ENCODE measurements at places on chromosomes 13 and 19.

DNA sequence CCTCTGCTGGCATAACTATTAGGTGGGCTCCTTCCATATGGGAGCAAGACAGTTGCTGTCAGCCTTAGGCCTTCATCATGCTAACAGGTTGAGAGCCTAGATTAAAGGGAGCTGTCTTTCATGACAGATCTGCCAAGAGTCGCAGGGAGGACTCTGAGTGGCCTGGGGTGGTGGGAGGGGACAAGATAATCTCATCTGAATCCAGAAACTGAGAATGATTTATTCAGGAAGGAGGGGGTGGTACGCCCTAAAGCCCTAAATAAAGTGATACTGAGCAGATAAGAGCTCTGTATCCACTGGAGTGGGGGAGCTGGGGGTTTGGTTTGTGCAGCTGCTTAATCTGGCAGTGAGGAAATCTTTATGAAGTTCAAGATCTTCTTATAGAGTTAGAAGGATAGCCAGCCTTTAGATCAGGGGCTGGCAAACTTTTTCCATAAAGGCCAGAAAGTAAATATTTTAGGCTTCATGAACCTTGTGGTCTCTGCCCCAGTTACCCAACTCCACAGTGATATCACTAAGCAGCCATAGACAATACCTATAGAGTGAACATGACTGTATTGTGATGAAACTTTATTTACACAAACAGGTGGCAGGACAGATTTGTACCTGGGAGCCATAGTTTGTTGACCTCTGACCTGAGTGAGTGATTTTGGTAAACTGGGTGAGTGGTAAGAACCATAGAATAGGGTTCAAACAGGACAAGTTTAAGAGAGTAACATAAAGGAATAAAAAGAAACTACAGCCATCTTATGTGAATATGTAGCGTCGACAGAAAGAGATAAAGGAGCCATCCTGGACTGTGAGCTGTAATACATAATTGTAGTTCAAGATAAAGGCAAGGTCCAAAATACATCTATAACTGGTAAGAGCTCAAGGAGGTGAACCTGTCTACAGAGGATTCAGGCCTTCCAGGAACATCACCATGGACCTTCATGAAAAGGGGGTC, 9.8 kb upstream of the STK24 start:
- DNase-seq, result no peak

GRCh38 chr13:89066868-89067466, 1395.8 kb downstream of the SLITRK5 start:
- no peak for DNase-seq

DNA sequence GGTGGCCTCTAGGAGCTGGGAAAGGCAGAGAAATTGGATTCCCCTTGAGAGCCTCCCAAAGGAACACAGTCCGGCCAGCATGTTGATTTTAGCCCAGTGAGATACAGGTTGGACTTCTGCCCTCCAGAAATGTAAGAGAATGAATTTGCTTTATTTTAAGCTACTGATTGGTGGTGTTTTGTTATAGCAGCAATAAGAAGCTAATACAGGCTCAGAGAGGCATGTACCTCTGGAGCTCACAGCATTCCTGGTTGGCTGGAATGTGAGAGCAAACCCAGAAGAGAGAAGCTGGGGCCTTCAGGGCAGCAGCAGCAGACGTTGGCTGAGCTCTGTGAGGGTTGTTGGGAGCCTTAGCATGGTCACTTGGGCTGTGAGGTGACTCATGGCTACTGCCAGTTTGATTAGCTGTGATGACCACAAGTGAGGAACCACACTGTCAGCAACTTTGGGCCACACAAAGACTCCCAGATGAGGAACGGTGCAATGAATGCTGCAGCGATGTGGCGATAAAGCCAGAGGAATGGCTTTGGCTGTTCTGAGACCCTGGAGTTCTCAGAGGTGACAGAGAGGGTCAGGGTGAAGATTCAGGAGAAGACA, 80.1 kb downstream of the CYSLTR2 start:
- no peak for DNase-seq

DNA sequence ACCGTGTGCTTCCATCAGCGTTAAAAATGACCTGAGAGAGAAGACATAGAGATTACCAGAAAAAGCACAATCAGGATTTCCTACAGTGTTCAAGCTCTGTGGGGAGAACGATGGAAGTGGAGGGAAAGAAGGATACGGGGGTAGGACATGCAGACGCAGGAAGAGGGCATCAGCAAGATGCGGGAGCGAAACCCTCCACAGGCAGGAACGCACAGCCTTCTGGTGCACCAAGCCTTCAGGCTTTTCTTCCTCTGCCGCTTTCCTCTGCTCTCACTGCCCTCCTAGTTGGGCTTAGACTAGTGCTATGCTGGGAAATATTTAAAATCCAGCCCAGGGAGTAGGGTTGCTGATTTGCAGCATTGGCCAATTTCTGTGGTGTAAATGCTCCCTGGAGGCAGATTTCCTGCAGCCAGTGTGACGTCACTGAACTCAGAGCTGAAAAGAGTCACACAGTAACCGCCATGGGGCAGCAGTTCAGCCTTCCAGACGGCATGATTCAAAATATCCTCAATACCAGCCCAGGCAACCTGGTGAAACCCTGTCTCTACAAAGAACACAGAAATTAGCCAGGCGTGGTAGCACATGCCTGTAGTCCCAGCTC, 205.1 kb upstream of the SOX1 start:
- DNase-seq, result no peak

DNA sequence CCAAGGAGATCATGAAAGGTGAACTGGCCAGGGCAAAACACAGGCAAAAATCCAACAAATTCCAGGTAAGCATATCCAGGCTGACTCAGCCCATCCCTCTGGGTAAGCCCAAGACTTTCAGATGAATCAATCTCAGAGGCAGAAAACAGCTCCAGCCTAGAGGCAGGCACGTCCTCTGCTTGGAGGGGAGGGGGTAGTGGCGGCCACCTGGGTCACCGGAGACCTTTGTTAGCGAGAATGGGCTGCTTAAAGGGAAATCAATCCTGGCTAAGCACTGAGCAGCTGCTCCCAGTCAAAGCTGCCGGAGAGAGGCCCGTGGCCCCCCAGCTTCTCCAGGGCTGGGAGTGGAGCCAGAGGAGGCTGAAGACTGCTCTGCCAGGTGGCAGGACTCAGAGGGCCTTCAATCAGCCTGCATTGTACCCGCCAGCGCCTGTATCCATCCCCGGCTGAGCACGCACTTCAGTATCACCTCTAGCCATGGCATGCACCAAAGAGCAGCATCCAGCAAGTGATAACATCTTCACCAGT, 48.2 kb downstream of the PIN1 start:
- DNase-seq, result no peak

GRCh38 chr13:106311004-106311403, 224.5 kb downstream of the EFNB2 start:
- DNase-seq, result no peak

GRCh38 chr13:41465898-41466320, 8.6 kb downstream of the RGCC start:
- DNase-seq, result no peak

DNA sequence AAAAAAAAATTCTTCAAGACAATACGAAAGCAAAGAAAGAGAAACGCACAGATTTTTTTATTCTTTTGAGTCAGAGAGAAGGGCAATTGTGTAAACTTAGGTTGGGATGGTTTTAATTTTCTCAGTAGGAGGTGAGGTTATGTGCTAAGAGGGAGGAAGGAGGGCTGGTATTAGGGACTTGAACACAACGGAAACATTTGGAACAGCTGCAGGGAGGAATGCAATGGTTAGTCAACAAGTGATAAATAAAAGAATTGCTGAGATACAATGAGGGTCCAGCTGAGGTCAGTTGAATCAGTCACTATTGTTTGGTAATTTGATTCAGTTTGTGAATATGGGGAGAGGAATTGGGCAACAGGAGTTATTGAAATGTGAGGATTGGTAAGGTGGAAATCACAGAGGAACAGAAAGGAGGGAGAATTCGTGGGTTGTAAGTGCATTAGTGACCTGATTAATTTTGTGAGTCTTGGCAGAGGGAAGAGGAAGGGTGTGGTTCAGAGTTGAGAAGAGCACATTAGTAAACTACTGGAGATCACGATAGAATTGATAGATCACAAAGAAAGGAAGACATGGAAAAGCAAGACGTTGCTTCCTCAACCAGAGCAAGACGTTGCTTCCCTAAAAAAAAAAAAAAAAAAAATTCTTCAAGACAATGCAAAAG, 499.5 kb upstream of the SPRY2 start:
- DNase-seq, result no peak

DNA sequence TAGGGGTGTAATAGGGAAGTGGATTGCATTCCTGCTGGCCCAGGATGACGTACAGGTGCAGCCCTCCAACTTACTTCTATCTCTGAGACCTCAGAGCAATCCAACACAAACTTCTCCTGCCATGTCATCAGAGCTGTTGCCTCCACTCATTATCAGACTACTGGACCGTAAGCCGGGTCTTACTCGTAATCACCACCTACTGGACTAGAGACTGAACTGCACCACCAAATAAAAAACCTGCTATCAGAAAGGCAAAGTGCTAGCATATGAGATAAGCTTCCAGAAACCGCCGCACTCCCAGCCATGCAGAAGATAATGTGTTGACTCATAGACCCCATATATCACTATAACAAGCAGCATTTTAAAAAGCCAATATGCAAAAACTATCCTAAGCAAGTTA, 102.0 kb downstream of the SLITRK1 start:
- DNase-seq, result no peak

DNA sequence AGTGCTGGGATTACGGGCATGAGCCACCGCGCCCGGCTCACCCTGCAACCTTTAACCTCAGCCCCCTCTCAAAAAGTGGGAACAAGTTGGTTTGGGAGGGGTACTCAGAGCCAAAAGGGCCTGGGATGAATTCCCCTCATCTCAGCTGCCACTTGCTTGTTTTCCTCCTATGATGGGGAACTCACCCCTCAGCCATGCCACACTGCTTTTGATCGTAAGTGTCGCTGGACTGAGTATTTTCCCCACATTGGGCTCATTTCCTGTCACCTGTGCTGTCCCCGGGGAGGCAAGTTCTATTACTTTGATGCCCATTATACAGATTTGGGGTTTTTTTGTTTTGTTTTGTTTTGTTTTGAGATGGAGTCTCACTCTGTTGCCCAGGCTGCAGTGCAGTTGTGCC, 6.5 kb downstream of the R3HDM4 start:
- no peak for DNase-seq
